ENCODE measurements at places on chromosomes 12 and 14. TPM values are rescaled to one million over a fixed set of nuclear protein-coding genes. Genes with fewer than 3 reads are reported as not detected.

GRCh38 chr14:25041898-25042297 is 8.0 kb downstream of the STXBP6 start:
- DNase-seq = no peak

GRCh38 chr12:47068539-47068938 is 10.9 kb upstream of the PCED1B start:
- no peak for DNase-seq

- DNase-seq = no peak
Measured at GRCh38 chr14:88204221-88204620, 118.8 kb downstream of the KCNK10 start.

- DNase-seq = no peak
Measured at GRCh38 chr12:86719381-86719780, 463.2 kb upstream of the MGAT4C start.

- DNase-seq = no peak
Measured at GRCh38 chr12:84741692-84742091, 170.9 kb downstream of the SLC6A15 start.

DNA sequence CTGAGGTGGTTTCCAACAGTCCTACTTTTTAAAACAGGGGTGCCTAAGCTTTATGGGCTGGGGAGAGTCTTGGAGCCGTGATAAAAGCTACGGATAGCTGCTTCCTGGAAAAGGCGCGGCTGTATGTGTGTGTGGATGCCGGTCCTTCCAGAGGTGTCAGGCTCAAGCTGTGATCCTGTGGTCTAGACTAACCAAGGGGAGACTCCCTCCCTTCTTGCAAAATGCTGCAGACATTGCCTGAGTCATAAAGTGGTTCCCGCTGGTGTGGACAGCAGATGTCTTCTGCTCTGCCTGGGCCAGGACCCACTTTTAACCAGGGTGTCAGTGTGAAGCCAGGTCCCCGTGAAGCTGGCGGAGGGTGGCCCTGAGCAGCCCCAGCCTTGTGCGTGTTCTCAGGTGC is 37.8 kb downstream of the CCDC92 start:
- no peak for DNase-seq

DNA sequence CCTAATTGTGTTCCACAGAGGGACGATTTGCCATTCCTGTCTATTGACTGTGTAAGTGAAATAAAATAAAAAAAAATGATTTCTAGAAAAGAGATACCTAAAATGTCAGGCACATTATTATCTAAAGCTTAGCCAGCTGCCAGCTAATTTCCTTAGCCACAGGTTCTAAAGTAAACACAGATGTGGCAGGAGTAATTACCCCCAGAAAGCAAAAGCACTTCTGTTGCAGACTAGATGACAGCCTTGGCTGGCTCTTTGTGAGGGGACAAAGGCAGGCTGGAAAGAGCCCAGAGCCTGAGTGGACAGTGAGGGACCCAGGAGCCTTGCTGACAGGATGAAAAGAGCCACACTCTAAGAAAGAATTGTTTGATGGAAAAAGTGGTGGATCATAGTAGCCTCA is 418.1 kb downstream of the LRIG3 start:
- DNase-seq = no peak

GRCh38 chr14:99788713-99789112 is 4.5 kb upstream of the EML1 start:
- DNase-seq = no peak

- no peak for DNase-seq
Measured at GRCh38 chr12:24945039-24945438, 3.9 kb downstream of the BCAT1 start.

- DNase-seq = no peak
Measured at GRCh38 chr12:113528606-113529293, 57.1 kb upstream of the LHX5 start.

DNA sequence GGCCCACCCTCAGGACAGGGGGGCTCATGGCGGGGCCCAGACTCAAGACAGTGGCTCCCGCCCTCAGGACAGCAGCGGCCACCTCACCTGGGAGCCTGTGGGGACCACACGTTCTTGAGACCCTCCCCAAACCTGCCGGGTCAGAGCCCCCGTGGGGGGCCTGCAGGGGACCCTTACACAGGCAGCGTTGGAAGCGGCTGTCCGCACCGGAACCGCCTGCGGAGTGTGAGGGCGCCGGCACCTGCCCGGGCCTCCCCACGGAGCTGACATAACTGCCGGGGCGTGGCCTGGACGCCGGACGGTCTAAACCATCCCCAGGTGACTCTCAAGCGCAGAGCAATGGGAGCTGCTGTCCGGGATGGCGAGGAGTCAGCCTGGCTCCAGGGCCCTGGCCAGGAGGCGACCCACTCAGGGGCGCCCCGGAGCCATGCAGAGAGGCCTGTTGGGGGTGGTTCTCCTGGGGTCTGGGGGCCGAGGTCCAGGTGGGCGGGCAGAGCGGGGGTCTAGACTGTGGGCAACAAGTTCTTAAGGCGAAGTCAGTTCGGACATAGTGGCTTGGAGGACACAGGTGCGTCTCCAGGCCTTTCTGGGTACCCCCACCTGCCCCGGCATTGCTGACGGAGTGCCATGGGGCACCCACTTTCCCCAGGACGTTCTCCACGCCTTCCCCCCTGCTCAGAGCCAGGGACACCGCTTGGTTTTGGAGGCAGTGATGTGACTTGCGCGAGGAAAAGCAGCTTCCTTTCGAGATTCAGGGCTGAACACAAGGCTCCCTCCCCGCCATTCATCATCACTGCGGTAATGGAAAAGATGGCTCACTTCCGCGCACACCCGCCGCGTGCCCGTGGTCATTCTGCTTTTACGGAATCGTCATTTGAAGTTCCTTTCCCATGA is 23.2 kb downstream of the GALNT9 start:
- DNase-seq = no peak

- DNase-seq = no peak
Measured at GRCh38 chr12:75374971-75375370, 15.9 kb upstream of the GLIPR1L2 start.

DNA sequence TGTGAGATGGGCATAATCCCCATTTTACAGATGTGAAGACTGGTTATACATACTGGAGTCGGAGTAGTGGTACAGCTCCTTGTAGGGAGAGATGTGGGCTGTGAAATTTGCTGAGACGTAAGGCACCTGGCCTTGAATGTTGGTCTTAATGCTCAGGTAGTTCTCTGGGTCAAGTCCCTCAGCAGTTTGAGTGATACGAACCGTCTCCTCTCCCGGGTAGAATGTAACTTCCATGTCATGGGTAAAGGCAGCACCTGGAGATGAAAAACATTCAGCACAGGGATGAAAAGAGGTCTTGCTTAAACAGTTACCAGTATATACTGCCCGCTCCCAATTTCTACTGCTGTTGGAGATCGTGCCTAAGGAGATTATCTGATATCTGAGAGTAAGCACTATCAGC is 28.3 kb downstream of the NID2 start:
- DNase-seq = no peak

Gene GLIPR1L1
- total RNA-seq = not detected

Gene FBLN5
- total RNA-seq = 30.5 TPM

Gene BCL2L14
- 80.6 TPM for total RNA-seq

Gene KRT73
- not detected for total RNA-seq

Gene TSPAN11
- total RNA-seq = 1.7 TPM

Gene ZFYVE21
- 40.3 TPM for total RNA-seq

Gene CLEC4E
- not detected for total RNA-seq

All from Peyer's patch (tissue), 4 donors.